ENCODE measurements at places on chromosomes 7 and 10.

DNA sequence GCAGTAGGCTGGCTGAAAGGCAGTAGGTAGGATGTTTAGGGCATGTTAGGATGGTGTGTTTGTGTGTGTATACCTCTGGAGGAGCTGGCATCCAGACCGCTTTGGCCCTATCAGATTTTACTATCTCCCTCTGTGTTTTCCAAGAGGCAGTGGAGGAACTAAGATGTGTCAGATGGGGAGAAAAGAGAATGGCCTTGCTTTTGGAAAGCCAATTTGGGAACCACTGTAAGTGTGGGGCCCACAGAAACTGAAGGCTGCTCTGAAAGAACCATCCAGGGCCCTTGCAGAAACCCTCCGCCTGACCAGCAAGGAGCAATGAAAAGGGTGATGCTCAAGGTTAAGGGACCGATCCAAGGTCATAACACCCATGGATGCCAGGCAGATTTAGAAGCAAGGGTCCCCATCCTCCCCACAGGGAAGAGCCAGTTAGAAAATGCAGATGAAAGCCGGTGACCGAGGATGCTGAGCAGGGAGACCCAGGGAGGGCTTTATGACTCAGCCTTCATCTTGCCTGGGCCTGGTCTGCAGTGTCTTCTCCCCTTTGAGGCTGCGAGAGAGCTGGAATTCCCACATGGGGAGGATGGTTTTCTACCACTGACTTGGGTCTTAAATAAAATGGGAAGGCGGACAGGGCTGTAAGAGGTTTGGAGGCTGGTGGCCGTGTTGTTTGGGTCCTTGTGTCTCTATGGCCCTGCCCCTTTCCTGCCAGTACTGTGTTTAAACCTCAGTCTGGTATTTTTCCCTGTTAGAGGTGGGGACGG is 275.8 kb downstream of the LRMDA start:
- no peak for ATAC-seq

DNA sequence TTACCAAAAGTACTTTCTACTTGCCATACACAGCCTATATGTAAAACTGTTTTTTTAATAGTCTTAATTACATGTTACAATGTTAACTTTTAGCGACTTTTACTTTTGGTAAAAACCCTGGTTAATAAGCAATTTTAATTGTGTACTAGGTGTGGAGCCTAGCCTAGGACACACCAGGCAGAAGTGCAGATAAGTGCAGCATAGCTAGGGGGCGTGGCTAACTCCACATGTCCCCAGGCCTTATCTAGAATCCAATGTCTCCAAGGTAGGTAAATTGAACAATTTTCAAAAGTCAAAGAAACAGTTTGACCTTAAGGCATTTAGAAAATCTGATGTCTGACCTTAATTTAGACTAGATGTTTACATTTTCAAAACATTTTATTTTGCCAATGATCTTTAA is 858.7 kb downstream of the CCSER2 start:
- no peak for ATAC-seq

GRCh38 chr7:132347858-132348257 is 228.4 kb downstream of the PLXNA4 start:
- no peak for ATAC-seq

- no peak for ATAC-seq
Observed at GRCh38 chr7:25775999-25776743, 375.8 kb upstream of the NFE2L3 start.

- ATAC-seq = no peak
Observed at GRCh38 chr10:43997330-43997729, 348.6 kb upstream of the ZNF32 start.
